T-helper 1 cell (primary cell): ENCODE measurements at places on chromosomes 7 and 10.

DNA sequence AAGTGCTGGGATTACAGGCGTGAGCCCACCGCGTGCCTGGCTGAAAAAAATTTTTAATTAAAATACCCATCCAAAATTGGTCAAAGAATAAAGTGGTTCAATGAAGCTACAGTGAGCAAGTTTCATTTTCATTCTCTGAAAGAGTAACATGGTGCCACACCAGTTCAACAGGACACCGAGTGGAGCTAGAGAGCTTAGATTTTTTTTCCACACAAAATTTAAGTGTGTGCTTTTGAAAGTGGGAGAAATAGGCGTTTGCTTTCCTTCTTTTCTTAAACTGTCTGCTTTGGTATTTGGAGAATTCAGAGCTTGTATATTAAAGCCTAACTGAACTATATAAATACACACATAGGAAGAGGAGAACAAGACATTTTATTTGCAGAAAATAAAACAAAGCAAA, 43.4 kb downstream of the BPGM start:
- DNase-seq = no peak

GRCh38 chr10:80518143-80518806, 19.4 kb upstream of the SH2D4B start:
- DNase-seq = no peak

- DNase-seq = no peak
Observed at GRCh38 chr10:118173296-118173695, 126.6 kb upstream of the RAB11FIP2 start.

- DNase-seq = peak; percentile 12
Observed at GRCh38 chr7:141700848-141701371, 1.1 kb downstream of the DENND11 start.

GRCh38 chr7:71334541-71334940, 202.6 kb downstream of the GALNT17 start:
- DNase-seq = no peak

GRCh38 chr10:110980807-110981206, 61.4 kb downstream of the SHOC2 start:
- no peak for DNase-seq

GRCh38 chr7:51274955-51275354, 41.7 kb downstream of the COBL start:
- DNase-seq = no peak

GRCh38 chr7:22582863-22583622, 83.1 kb upstream of the STEAP1B start:
- no peak for DNase-seq

DNA sequence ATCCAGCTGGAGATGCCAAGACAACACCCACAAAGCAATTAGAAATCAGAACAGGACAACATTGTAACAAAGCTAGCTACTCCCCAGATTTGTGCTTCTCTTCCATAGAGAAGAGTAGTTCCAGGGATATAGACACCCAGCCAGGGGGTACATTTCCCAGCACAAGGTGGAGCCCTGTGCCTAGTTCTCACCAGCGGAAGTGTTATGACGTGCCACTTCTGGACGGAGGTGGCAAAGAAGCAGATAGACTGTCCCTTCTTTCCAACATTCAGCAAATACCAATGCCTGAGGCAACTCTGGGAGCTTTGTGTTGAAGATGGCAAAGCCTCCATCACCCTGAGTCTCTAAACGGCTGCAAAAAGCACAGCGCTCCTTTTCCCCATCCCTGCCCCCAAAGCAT, 23.4 kb upstream of the GSAP start:
- no peak for DNase-seq

DNA sequence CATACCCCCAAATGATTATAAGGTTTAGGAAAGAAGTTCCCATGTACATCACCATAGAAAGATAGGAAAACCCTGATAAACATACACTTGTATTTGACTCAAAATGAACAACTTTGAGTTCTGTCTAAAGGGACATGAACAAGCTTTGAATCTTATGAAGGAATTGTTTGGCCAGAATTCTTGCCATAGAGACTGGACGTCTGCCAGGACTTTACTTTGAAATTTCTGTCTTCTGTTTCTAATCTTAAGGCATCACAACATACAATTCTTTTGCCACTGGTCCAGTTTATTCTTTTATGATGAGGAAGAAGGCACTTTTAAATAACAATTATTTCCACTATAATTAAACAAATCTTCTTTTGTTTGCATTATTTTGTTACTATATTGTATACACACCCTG, 26.2 kb upstream of the CYP26C1 start:
- no peak for DNase-seq

DNA sequence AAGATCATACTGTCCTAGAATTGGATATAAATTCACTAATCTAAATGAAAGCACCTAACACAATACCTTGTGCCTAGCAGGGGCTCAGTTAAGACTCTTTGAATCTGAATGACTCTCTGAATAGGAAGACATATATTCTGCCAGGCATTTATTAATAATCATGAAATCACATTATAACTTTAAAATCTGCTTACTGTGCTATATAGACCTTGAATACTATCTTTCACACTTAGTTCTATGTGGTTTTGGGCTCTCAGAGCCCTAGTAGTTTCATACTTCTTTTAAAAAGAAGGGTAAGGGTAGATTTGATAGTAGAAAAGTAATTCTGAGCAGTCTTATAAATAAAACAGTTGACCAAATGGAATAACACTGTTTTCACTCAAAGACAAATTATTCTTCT, 10.2 kb downstream of the UBN2 start:
- no peak for DNase-seq

GRCh38 chr10:102738692-102739121, 5.0 kb upstream of the WBP1L start:
- no peak for DNase-seq

- no peak for DNase-seq
Observed at GRCh38 chr10:36943544-36943943, 181.9 kb upstream of the ANKRD30A start.

DNA sequence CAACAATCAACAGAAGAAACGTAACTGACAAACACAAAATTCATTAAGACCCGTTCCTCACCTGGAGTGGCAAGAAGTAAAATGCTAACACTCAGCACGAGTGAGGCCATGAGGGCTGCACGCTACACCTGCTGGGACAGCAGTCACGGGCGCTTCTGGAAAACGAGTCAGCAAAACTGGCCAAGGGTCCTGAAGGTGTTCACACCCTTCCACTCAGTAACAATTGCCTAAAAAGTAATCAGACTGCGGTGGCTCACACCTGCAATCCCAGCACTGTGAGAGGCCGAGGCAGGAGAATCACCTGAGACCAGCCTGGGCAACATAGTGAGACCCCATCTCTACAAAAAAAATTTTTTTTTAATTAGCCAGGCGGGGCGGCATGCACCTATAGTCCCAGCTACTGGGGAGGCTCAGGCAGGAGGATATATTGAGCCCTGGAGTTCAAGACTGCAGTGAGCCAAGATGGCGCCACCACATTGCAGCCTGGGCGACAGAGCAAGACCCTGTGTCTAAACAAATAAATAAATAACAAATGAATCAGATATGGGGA, 199.1 kb downstream of the MAD1L1 start:
- DNase-seq = no peak

- DNase-seq = no peak
Observed at GRCh38 chr7:754531-755412, 27.7 kb upstream of the PRKAR1B start.

DNA sequence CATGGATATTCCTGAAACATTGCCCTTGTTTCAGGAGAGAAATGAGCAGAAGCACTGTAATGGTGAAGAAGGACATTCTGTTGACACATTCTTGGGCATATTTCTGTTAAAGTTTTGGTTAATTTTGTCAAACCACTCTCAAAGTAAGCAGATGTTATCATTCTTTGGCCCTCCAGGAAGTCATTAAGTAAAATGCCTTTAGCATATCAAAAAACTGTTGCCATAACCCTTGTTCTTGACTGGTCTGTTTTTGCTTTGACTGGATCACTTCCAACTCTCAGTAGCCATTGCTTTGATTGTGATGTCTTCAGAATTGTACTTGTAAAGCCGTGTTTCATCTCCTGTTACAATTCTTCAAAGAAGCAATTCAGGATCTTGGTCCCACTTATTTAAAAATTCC, 404.3 kb upstream of the LRRTM3 start:
- no peak for DNase-seq

DNA sequence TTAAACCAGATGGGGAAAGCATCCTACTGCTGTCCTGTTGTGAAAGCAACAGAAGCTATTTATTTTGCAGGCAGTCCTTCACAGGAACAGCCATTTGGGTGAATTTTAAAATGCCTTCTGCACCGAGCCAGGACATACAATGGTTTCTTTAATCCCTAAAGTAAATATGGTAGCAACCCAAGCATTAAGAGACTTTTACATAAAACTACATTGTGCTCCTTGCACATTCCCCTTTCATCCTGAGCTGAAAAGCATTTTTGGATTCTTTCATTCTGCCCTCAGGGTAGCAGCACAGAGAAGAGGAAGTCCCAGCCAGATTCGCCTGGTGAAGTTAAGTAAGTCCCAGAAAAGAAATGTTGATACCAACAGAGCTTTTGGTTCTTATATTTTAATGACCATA, 84.0 kb upstream of the FAM3C start:
- no peak for DNase-seq

- no peak for DNase-seq
Observed at GRCh38 chr7:47651355-47652317, 69.7 kb upstream of the TNS3 start.

GRCh38 chr7:50988465-50988864, 205.8 kb upstream of the GRB10 start:
- no peak for DNase-seq

DNA sequence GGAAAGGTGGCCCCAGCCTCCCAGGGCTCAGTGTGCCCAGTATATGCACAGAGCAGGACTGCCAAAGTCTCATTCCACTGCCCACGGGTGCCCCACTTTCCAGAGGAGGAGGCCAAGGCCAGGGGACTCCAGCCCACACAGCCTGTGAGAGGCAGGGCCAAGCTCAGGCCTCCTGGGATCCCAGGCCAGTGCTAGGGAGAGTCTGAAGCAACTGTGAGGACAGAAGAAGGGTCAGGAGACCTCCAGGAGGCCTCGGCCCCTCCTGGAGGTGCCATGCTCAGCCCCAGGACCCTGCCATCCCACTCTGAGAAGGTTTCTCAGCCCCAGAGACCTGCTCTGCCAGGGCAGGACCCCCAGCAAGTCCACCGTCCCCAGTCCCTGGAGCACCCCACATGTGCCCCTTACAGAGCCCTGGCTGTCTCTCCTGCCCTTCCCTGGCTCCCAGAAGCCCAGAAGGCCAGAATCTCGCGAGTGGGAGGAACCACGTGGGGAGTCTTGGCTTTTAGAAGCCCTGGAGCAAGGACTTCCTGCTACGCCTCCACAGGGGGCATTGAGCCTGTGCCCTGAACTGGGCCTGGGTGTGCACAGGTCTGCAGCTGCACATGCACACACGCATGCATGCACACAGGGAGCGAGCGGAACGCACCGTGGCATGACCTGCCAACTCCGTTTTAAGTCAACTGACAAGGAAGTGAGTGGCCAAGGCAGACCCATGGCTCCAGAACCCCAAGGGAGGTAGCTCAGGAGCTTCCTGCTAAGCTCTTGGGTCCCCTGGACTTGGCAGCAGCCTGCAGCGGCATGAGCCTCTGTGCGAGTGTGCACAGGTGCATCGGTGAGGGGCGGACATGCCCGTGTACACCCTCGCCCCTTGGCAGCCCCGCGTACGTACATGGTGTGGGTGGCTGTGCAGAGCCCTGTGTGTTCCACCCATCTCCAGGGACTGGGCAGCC, 33.6 kb downstream of the ZCCHC24 start:
- no peak for DNase-seq

DNA sequence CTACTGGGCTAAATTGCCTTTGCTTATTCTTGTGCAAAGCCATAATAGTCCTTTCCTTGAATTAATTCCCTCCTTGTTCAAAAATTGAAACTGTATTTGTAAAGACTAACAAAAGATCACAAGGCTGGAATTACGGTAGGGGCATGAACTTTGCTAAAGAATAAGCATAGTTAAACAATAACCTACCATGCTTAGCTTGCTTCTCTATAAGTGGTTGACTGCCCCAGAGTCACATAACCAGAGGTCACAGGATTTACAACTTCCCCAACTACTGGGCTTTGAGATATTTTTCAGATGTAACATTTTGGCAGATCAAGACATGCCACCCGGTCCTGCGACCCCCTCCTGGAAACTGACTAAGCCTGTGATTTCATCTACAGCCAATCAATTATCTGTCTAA, 181.4 kb downstream of the GPAM start:
- no peak for DNase-seq

GRCh38 chr10:74651565-74651964, 174.8 kb upstream of the KAT6B start:
- DNase-seq = no peak

- DNase-seq = no peak
Observed at GRCh38 chr7:3234851-3235250, 66.2 kb upstream of the SDK1 start.

- DNase-seq = no peak
Observed at GRCh38 chr7:124208173-124208572, 175.3 kb upstream of the TMEM229A start.

- DNase-seq = peak; percentile 55
Observed at GRCh38 chr10:67783606-67784294, 54.2 kb downstream of the DNAJC12 start.

GRCh38 chr10:70403483-70404035, 386 bp upstream of the EIF4EBP2 start:
- DNase-seq = no peak

- DNase-seq = no peak
Observed at GRCh38 chr7:47714669-47715607, 133.0 kb upstream of the TNS3 start.

DNA sequence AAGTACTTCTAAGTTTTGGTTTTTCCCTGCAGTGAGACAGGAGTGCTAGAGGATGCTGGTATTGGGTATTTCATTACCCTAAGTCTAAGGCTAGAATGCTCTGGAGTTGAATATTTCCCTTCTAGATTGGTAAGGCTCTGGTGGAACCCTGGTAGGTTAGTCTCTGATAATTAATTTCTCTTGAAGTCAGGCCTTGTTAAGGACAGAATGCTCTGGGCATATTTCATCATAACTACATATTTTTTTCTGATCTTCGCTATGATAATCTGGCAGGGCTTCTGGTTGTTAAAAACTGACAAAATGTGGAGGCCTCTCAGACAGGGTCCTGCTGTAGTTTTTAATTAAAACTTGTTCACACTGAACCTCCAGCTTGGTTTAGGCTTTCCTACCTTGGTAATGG, 83.8 kb downstream of the CDK13 start:
- DNase-seq = no peak

DNA sequence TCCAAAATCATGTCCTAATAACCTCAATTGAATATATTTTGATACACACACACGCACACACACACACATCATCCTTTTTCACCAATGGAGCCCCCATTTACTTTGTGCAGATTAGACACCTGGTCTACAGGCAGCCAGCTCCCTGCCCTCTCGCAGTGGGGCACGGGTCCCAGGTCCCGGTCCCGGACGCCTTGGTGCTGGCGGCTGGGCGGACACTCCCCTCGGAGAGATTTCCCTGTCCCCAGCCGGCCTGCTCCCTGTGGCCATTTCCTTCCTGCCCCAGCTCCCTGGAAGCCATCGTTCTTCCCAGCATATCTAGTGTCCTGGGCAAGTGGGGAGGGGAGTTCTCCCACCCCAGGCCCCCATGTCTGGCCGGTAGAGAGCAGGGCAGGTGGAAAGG, 14.6 kb downstream of the DPY19L1 start:
- DNase-seq = no peak
